ENCODE measurements at places on chromosomes 1 and 21. TPM values are rescaled to one million over a fixed set of nuclear protein-coding genes. Genes with fewer than 3 reads are reported as not detected.

DNA sequence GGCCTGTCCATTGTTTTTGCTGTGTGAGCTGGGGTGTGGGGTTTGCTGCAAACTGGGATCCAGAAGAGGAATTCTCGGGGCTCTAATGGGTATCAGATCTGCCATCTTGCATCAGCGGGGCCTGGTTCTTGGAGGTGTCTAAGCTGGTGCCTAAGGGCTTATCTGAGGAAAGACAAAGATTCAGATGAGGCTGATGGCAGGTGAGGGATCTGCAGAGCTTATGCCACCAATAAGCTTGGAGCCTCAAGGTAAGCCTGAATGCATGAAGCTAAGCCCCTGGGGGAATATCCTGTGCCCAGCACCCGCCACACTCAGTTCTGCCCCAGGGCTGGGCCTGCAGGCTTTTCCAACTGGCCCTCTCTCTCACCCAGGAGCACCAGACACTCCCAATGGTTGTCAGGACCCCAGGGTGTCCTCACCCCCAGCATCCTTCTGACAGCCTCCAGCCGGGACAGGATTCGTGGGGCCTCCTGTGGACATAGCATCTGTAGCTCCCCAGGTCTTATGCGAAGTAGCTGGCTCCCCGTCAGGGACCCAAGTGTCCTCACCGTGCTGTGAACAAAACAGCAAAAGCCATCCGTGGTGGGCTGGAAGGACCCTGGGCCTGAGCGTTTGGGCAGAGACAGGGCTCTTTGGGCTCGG lies 9.5 kb upstream of the GSTM3 start:
- no peaks in the 10 kb centered on the region for H3K4me1 ChIP-seq
- no peaks in the 10 kb centered on the region for H3K36me3 ChIP-seq
- H3K27ac ChIP-seq = no peak overlapping the region
- no peak overlapping the region for H3K4me3 ChIP-seq
- DNase-seq = no peak

- H3K4me1 ChIP-seq = no peaks in the 10 kb centered on the region
- no peaks in the 10 kb centered on the region for H3K36me3 ChIP-seq
- H3K4me3 ChIP-seq = peak overlapping the region; percentile 25
- no peak overlapping the region for H3K27ac ChIP-seq
- no peaks in the 10 kb centered on the region for H3K27me3 ChIP-seq
Observed at GRCh38 chr1:54499360-54500106, 48.5 kb upstream of the ACOT11 start.

DNA sequence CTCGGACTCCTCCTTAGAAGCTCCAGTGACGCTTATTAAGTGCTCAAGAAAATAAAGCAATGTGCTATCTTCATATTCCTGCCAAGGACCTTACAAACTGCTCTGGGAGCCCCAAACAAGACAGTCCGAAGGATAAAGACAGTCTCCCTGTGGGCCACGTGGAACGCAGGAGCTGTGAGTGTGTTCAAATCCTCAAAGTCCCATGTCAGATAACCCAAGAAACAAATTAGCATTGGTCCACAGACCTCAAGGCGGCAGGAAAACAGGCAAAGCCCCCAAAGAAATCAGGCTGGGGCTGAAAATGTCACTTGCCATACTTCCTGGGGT lies 3.0 kb upstream of the NAV1 start:
- no peaks in the 10 kb centered on the region for H3K27me3 ChIP-seq
- no peaks in the 10 kb centered on the region for H3K36me3 ChIP-seq
- no peak overlapping the region for H3K4me3 ChIP-seq

NHLH1 gene
- 0.11 TPM for total RNA-seq

AVPR1B gene
- 2.3 TPM for total RNA-seq
